ENCODE measurements at places on chromosomes 6 and 20.

DNA sequence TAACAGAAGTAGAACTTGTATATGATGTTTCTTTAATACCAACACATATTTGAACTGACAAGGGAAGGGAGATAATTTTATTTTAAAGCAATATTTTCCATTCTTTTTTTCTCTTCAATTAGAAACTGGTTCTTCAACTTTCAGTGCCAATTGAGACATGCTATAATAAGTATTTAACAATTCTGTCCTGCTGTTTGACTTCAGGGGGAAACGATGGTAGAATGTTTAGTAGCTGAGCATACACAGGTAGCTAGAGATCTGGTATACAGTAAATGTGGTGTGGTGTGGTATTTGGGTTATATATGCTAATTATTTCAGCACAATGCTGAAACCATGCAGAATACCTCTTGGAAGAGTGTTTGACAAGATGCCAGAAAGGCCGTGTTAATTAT is 156.9 kb downstream of the ARID1B start:
- DNase-seq, result no peak

DNA sequence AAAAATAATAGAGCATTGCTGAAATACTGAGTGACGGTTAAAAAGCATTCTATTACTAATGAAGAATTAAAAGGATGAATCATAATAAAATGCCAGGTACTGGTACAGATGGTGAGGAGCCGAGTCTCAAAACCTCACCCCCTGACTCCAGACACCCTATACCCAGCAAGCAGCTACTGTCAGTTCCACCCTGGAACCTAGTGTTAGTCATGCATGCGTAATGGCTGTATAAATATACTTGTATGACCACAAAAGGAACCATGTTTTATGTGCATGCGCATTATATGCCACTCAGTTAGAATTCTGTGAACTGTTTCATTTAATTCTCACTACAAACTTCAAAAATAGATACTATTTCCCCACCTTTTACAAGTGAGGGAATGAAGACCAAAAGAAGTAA is 568.7 kb upstream of the RNF217 start:
- DNase-seq, result no peak

DNA sequence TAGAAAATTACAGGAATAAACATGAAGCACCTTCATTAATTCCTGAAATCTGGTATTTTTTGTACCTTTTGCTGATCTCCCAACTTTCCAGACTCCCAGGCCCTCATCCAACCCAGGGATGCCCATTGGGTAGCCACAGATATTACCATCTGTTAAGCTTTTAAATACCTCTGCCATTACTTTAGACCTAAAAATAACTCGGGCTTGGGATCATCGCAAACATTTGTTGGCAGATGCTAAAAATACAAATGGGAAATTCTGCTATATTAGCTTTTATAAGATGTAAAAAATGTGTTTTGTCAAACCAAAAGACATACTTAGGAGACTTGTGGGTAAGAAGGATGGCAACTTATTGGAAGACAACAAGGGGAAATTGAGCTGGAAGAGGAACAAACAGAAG is 376.1 kb downstream of the CENPW start:
- DNase-seq, result no peak

DNA sequence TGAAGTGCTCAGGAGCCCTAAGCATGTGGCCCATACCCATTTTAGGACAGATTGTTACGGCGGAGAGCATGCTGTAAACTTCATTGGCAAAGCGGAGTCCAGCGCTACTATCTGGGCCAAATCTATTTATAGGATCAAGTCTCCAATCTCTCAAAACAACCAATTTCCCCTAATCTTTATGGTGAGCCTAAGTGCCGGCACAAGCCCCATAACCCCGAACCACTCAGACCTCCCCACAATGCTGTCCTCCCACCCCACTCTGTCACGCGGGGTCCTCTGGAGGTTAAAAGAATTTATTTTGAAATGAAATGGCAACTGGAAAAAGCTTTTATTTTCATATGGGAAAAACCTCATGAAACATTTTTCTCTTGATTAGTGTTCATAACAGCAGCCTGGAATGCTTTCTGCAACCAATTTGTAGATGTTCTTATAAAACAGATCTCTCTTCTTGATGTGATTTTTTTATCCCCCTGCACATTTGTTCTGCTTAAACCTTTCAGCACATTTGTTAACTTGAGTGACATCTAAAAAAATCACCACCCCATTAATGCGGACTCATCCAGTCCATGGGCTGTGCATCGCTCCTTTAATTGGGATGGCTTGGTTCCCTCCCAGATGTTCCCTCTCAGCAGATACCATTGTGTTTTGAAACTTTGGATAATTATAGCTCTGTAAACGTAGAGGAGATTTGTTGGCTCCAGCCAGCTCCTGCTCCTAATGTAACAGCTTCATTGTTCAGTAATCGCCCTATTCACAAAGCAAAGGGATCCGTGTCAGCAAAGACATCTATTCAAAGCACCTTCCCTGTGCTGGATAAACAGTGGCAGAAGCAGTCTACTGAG is 323.6 kb downstream of the CD83 start:
- DNase-seq, result peak; percentile 33

DNA sequence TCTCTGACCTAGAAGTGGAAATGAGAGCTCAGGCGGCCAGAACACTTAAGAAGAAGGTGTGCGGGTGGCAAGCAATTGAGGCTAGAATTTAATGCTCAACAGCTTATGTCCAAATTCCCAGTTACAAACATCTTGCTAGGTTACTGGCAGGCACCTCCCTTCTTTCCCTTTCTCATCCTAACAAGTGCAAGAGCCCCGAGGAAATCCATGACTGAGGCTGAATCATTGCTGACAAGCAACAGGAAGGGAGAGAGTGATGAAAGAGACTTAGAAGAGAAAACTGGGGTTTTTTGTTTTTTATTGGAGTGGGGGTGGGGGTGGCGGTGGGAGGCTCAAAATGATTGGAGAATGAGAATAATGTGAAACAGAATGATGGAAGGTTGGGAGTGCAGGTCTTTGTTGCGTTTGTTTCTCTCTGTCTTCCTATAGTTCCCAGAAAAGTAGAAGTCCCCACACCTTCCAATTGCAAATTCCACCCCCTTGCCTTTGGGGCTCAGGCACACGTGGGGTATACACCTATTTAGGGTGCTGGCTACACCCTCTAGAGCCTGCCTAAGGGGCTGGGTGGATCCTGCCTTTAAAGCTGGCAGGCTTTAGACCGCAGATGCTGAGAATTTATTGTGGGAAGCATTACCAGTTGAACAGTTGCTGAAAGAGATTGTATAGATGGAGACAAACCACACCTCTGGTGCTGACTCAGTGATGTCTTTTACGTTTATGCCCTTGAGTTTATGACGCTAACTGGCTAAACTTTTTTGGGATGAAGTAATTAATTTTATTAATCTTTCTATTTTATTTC is 1.4 kb downstream of the FAM83B start:
- DNase-seq, result peak; percentile 35

DNA sequence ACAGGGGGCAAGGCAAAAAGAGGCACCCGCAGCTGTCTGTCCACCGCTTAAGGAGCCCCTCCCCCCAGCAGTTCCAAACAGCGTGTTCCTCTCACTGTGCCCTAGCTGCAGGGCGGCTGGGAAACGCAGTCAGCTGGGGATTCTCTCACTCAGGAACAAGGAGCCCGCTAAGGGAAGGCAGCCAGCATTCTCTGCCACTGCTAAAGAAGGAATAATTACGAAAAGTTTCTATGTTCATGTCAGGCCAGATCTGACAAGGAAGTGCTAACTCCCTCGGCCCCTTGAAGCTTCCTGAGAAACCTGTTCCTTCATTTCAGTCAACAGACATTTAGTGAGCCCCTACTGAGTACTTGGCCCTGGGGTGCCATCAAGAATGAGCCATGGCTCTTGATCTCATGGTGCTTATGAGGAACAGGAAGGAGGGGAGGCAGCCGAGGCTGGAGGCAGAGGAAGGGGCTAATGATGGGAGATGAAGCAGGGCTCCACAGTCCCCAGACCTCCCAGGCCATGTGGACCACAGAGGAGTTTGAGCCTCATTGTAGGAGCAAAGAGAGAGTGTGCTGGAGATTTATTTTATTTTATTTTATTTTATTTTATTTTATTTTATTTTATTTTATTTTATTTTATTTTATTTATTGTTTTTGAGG is 101.7 kb upstream of the PMEPA1 start:
- peak; percentile 60 for DNase-seq

- no peak for DNase-seq
These were observed 8.6 kb downstream of the BYSL start for GRCh38 chr6:41929924-41930323.

DNA sequence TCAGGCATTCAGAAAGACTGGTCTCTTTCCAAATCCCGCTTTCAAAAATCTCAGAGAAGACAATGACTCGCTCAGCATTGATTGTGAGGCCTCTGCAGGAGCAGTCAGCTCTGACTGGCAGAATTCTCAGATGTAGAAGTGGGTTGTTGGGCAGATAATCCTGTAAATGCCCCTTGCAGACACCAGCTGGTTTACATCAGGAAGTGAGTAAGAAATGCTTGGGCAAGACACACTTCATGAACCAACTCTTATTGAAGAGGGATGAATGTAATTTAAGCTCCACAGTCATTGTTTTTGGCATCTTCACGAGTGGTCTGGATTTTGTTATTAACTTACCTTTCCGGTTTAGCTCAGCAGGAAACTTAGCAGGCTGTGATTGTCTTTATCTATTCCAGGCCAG is 166.6 kb downstream of the PLCB4 start:
- DNase-seq, result no peak

- peak; percentile 60 for DNase-seq
These were observed 691.8 kb downstream of the QKI start for GRCh38 chr6:164106345-164106769.

- DNase-seq, result no peak
These were observed 246.5 kb downstream of the HAO1 start for GRCh38 chr20:7693761-7694160.

DNA sequence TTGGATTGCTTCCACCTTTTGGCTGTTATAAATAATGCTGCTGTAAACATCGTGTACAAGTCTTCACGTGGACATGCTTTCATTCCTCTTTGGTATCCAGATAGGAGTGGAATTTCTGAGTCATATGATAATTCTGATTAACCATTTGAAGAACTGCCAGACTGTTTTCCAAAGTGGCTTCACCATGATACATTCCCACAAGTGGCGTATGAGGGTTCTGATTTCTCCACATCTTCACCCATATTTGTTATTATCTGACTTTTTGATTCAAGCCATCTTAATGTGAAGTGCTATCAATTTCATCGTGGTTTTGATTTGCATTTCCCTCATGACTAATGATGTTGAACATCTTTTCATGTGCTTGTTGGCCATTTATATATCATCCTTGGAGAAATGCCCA is 2.9 kb upstream of the SNRPB start:
- DNase-seq, result no peak

DNA sequence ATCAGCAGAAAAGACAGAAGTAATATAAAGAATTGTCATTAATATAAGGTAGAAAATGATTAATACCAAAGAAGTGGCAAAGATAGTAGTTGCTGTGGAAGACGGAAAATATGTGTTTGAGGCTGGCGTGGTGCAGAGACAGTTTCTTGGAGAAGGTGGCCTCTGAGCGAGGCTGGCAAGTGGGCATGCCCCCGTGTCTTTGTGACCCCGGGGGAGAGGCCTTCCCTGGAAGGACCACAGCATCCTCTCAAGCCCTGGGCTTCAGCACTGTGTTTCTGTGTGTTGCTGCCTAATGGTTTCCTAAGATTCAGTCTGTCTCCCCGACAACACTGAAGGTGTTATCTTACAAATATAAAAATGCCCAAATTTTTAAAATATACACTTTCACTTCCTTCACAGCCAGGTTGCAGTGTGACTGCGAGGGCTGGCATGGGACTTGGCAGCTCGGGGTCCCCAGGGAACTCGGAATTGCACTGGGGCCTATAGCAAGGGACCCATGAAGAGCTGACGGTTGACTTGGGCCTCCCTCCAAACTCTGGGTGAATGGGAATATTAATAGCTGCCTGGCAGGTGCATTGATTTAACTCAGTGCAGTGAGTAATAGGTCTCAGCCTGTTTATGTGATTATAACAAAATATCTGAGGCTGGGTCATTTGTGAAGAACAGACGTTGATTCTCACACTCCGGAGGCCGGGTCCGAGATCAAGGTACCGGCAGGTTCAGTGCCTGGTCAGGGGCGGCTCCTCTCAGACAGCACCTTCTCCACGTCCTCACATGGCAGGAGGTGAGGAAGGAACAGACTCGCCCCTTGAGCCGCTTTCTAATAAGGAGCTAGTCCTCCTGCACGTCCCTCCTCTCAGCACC is 47.4 kb upstream of the AFDN start:
- DNase-seq, result no peak

- DNase-seq, result no peak
These were observed 2.0 kb downstream of the AIF1 start for GRCh38 chr6:31617010-31617409.

GRCh38 chr6:3801960-3802359 is 47.2 kb upstream of the FAM50B start:
- no peak for DNase-seq

DNA sequence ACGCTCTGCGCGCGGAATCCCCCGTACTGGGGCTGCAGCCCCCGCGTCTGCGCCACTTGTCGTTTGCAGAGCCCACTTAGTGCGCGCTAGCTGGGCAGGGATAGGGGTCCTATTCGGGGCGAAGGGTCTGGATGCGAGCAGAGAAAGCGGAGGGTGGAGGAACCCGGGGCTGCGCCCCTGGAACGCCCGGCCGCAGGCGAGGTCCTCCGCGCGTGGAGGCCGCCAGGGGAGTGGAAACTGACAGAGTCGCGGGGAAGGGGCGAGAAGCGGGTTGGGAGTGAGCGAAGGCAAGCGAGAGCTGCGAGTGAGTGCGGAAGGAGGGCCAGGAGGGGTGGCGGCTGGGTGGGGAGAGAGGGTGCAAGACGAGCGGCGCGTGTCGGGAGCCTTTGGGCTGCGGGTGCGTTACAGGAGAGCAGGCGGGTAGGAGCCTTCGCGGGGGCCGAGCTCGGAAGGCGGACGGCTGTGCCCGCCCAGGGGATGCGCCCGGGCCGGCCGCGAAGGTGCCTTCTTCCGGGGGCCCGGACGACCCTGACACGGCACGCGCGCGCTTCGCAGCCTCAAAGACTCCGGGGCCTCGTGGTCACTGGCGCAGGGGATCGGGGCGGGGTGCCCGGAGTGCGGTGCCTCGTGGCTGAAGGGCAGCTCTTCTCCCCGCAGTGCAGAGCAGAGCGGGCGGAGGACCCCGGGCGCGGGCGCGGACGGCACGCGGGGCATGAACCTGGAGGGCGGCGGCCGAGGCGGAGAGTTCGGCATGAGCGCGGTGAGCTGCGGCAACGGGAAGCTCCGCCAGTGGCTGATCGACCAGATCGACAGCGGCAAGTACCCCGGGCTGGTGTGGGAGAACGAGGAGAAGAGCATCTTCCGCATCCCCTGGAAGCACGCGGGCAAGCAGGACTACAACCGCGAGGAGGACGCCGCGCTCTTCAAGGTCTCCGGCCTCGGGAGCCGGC is 1.2 kb downstream of the IRF4 start:
- peak; percentile 29 for DNase-seq

GRCh38 chr20:7383216-7383615 is 557.0 kb downstream of the HAO1 start:
- DNase-seq, result no peak

DNA sequence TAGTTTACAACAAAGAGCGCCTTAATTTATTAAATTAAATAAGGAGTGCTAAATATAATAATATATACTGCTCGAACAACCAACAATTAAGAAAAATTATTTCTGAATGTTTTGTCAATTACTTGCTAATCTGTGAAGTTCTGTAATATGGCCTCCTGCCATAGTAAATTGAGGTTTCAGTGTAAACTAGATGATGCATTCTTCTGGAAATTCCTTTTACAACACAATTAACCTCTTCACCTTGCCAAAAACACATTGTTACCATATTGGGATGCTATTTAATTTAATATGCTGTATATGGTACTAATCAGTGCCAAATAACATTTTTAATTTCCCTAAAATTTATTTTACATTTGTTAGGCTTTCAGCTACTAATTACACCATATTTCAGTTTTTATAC is 808.4 kb upstream of the CITED2 start:
- DNase-seq, result no peak
